ENCODE measurements at places on chromosomes 3 and 15.

GRCh38 chr3:181912384-181912783 is 200.7 kb downstream of the SOX2 start:
- no peak for DNase-seq

GRCh38 chr15:100100926-100101325 is 240.8 kb downstream of the ADAMTS17 start:
- no peak for DNase-seq

GRCh38 chr3:123094516-123095313 is 27.9 kb downstream of the PDIA5 start:
- DNase-seq: no peak

GRCh38 chr3:113436809-113437208 is 4.5 kb downstream of the CFAP44 start:
- DNase-seq: no peak

GRCh38 chr3:133953297-133953696 is 57.6 kb upstream of the RAB6B start:
- DNase-seq: no peak

- DNase-seq: no peak
Observed at GRCh38 chr3:133295944-133296917, 103.6 kb upstream of the BFSP2 start.

- peak; percentile 12 for DNase-seq
Observed at GRCh38 chr3:174417573-174417972, 441.6 kb upstream of the NAALADL2 start.

- no peak for DNase-seq
Observed at GRCh38 chr3:147377412-147378367, 28.7 kb downstream of the ZIC4 start.

- no peak for DNase-seq
Observed at GRCh38 chr3:172030181-172030580, 9.2 kb upstream of the FNDC3B start.

GRCh38 chr15:80991421-80991820 is 1.8 kb upstream of the MESD start:
- DNase-seq: peak; percentile 83

DNA sequence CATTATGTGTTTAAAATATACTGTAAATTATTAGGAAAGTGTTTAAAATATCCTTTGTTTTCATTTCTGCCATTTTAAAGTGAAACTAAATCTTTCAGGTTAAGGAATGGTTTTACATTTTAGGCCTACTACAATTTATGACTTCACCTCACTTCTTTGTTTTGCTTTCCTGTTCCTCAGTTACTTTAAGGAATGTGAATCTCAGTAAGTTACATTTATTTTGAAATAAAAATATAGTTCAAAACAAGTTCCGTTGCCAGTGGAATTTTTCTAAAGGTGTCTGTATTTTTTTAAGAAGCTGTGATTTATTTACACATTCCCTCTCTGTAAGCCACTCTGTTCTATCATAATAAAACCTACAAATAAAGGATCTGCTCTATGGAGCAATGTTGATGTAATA is 630.9 kb upstream of the AGTR1 start:
- DNase-seq: no peak

GRCh38 chr15:77312523-77312922 is 107.4 kb downstream of the PEAK1 start:
- no peak for DNase-seq

GRCh38 chr3:158790901-158791589 is 10.8 kb upstream of the MFSD1 start:
- peak; percentile 95 for DNase-seq

GRCh38 chr3:169758359-169758994 is 6.4 kb downstream of the TERC start:
- DNase-seq: peak; percentile 61

- peak; percentile 45 for DNase-seq
Observed at GRCh38 chr15:51751697-51752683, 593 bp downstream of the TMOD2 start.

DNA sequence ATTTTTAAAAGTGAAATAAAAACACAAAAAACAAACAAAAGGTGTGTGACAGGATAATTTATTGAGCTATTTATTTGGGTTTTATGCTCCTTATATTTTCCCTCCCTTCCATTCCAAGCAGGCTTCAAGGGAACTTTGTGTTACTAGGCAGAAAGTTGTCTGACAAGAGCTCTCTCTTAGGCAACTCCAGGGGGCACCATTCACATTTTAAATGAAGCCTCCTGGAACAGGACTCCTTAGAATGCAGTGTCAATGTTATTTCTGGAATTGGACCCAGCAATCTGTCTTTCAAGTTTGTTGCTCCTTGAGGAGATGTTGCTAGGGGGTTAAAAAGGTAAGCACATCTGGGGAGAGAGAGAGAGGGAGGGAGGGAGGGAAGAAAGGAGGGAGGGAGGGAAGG is 5.4 kb upstream of the RFX7 start:
- peak; percentile 87 for DNase-seq

DNA sequence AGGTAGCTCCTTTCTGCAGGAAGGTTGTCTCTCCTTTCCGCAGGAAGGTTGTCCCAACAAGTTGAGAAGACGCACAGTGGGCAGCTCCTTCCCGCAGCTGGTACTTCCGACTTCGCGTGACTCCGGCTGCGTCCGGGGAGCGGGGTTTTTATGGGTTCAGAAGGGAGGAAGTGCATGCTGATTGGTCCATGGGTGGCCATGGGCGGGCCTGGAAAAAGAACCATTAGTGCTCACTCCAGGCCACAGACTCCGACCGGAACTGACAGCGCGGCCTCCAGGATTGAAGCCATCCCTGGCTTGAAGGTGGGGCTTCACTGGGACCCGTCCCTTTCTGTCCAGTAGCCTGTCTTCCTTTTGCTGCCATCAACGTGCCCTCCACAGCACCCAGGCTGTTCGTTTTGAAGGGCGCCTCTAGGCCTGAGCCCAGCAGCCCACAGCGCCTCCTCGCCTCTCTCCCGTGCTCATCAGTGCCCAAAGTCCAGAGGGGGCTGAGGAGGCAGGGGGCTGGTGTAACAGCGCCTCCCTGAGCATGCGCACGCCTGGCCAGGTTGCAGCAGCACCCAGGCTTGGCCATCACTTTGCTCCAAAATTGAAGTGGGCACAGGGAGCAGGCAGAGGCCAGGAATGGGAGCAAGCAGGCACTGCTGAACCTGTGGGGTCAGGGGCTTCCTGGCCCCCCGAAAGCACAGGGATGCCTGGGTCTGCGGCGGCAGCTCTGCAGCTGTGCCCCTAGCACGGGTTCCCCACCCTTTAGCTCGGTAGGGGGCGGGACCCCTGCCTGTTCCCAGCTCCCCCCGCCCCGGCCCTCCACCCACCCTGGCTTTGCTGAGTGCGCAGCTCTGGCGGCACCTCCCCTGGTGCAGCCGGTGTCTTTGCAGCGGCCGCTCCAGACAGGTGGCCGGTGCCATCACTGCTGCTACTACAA is 330.6 kb upstream of the MCTP2 start:
- DNase-seq: no peak

DNA sequence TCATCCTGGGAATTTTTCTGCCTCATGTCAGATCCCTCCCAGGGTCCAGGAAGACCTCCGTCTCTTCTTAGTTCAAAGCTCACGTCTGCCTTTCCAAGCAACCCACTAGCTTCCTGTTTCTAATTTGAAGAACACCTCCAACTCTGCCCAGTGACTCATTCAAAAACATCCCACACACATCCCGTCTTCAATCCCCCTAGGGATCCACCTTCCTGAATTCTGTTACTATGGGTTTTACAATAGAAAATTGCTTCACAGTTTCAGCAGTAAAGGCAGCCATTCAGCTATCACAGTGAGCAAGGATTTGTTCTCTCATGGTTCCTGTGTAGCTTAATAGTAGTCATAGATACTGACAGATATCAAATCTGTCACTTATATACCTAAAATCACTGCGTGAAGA is 308.3 kb upstream of the CCDC54 start:
- DNase-seq: no peak

DNA sequence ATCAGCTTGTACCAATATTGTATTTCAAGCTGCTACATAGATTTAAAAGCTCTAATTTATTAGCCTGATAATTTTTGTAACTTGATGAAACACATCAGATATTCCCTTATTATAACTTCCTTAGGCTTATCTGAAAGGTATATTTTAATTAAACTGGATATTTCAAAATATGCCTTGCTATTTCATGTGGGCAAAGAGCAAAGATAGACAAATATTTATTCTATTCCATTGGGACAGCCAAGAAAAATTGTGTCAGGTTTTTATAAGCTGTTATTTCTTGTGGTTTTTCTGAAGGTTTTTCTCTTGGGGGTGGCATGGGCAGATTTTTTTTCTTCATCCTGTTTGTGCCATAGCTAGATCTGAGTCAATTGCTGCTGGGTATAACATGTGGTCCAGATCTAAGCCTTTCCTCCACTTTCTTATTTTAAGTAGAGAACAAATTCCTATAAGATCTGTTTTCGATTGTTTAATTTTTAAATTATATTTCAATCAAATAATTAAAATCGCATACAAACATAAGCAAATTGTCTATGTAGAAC is 249.5 kb downstream of the NAALADL2 start:
- DNase-seq: no peak

GRCh38 chr3:144295613-144296012 is 324.0 kb downstream of the DIPK2A start:
- no peak for DNase-seq

DNA sequence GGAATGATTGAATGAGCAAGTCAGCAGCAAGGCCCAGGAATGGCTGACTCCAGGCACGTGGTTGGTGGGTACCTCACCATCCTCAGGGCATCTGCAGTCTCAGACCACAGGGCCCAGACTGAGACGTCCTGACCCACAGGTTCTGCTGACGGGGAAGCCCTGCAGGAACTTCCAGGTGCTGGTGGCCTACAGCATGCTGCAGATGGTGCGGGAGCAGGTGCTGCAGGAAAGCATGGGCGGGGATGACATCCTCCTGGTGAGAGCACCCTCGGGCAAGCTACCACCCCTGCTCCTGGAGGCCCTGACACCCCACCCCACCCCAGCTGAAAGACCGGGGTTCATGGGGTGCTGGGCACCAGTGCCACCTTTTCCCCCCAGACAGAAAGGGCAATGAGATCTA is 14.1 kb downstream of the TBC1D21 start:
- DNase-seq: no peak

GRCh38 chr15:100783760-100784492 is 95.7 kb upstream of the ALDH1A3 start:
- DNase-seq: no peak

GRCh38 chr15:60399931-60400330 is 2.1 kb upstream of the ANXA2 start:
- DNase-seq: no peak

DNA sequence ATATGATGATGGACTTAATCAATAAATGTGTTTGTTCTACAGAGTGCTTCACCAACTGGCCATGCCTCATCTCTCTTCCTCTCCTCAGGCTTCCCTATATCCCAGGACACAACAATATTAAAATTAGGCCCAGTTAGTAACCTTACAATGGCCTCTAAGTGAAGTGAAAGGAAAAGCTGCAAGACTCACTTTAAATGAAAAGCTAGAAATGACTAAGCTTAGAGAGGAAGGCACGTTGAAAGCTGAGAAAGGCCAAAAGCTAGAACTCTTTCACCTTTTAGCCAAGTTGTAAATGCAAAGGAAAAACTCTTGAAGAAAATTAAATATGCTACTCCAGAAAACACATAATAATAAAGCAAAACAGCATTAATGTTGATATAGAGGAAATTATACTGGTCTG is 1010.3 kb downstream of the NAALADL2 start:
- DNase-seq: no peak

DNA sequence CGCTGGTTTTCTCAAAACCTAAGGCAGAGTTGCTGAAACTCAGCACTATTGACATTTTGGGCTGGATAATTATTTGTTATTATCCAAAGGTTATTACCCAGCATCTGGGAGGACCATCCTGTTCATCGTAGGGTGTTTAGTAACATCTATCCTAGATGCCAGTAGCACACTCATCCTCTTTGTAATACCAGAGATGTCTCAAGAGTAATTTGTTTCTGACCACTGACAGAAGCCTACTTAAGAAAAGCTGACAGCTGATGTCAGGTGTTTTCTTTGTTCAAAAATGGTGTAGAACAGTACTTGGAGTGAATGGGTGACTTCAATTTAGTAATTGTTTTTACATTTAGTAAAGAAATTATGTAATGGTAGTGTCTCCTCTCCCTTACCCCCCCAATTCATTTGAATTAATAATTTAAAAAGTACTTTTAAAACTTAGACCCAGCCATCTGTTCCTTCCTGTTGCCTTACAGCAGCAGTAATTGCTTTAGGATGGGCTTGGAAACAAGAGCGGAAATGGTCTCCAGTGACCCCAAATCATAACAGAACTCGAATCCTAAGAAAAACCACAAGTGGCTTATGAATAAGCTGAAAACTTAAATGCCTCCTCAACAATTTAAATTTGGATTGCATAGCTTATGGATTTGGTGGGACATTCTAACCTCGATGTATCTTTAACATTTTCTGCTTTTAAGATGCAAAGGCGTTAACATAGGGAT is 105.4 kb downstream of the PTPRG start:
- DNase-seq: no peak

GRCh38 chr15:79969146-79969545 is 1.9 kb downstream of the BCL2A1 start:
- DNase-seq: no peak

DNA sequence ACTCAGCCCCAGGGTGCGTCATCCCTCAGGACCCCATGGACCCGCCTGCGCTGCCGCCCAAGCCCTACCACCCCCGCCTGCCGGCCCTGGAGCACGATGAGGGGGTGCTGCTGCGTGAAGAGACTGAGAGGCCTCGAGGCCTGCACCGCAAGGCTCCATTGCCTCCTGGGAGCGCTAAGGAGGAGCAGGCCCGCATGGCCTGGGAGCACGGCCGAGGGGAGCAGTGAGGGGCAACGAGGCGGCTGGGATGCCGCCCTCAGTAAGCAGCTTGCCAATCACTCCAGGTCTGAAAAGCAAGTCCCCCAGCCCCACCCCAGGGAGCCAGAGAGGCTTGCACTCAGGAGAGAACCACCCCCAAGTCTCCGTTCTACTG is 3.8 kb upstream of the MANF start:
- DNase-seq: no peak

- DNase-seq: no peak
Observed at GRCh38 chr3:183475016-183475763, 46.8 kb upstream of the MCF2L2 start.

DNA sequence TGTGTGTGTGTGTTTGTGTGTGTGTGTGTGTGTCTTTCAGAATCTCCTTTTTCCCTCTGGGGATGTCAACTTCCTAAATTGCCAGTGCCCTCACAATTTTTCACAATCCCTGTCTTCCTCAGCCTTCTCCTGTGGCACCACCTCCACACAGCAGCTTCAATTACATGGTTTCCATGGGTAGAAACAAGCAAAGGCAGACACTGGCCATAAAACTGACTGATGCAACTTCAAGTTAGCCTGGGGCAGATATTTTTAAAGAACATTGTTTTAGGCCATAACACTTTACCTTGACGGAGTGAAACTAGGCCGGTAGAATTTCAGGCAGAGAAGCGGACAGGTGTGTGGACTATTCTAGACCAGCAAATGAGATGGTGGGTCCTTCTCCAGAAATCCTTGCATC is 405.8 kb upstream of the SUCLG2 start:
- no peak for DNase-seq

DNA sequence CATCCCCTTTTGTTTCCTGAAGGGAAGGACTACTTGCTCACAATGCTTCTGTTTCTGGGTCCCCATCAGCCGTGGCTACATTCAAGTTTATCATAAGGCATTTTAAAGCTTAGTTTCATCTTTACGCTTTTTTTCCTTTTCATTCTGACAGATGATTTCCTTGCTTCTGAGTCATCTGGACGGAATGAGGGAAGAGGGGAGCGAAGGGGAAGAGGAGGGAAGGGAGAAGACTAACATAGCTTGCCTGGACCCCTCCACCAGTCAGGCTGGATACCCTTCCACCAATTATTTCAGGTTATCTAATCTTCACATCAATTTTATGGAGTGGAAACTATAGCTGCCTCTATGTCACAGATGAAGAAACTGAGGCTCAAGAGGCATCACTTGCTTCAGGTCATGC is 27.6 kb downstream of the FAM3D start:
- DNase-seq: no peak

GRCh38 chr3:37114251-37115145 is 59.9 kb downstream of the LRRFIP2 start:
- DNase-seq: no peak

All from hematopoietic multipotent progenitor cell treated with erythropoietin and hydrocortisone succinate and interleukin-3 and kit ligand, for 6 days (in vitro differentiated cells).